ENCODE measurements at places on chromosomes 5 and 9.
A peak's percentile ranks its signal among the peaks of the same experiment; 100 is the strongest.

GRCh38 chr5:57626703-57627102, 144.1 kb upstream of the ACTBL2 start:
- no peak for DNase-seq

DNA sequence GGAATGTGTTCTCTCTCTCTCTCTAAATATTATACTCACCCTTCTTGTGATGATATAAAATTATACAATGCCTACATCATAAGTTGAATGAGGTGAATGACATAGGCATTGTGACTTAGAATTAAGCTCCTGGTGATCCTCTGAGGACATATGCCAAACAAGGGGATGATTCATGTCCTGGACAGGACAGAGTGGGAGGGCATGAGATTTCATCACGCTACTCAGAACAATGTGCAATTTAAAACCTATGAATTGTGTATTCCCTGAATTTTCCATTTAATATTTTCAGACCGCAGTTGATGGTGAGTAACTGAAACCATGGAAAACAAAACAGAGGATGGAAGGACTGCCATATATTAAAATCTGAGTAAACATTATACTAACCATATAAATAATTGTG, 782.2 kb upstream of the NUDT12 start:
- no peak for DNase-seq

- DNase-seq: no peak
Measured at GRCh38 chr5:117568622-117569021, 994.0 kb upstream of the SEMA6A start.

GRCh38 chr9:2700909-2701550, 16.3 kb upstream of the KCNV2 start:
- no peak for DNase-seq

DNA sequence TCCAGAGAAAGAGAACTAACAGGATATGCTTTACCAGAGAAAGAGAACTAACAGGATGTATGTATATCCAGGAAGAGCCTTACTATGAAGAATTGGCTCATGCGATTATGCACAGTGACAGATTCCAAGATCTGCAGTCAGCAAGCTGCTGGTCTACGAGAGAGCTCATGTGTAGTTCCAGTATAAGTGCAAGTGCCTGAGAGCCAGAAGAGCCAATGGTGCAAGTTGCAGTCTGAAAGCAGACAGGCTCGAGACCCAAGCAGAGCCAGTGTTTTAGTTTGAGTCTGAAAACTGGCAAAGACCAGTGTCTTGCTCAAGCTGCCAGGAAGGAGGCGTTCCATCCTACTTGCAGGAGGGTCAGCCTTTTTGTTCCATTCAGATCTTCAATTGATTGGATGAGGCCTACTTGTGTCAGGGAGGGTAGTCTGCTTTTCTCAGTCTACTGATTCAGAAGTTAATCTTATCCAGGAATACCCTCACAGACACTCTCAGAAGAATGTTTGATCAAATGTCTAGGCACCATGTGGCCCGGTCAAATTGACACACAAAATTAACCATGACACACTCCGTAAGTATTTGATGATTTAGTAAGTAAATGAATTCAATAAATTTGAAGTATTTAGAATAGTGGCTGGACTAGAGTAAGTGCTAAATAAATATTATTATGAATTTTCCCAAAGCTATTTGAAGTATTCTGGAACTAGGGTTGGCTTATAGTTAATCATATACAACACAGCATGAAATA, 372.1 kb upstream of the SGCD start:
- no peak for DNase-seq

- DNase-seq: peak; percentile 4
Measured at GRCh38 chr5:133754575-133755169, 142.3 kb upstream of the FSTL4 start.

DNA sequence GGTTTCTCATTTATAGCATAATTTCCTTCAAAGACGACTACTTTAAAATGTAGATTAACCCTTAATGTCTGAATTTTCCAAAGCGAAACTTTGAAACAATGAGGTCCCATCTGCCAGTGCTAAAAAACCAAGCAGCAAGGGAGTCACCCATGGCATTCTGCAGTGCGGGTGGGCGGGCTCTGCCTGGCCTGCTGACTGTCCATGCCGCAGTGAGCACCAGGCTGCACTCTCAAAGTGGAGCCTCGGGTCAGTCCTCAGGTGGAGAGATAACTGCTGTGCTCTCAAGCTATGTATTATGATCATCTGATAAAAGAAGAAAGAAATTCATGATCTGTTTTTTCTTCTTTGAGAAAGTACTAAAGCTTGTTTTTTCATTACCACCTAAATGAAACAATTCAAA, 581.6 kb downstream of the CETN3 start:
- no peak for DNase-seq

DNA sequence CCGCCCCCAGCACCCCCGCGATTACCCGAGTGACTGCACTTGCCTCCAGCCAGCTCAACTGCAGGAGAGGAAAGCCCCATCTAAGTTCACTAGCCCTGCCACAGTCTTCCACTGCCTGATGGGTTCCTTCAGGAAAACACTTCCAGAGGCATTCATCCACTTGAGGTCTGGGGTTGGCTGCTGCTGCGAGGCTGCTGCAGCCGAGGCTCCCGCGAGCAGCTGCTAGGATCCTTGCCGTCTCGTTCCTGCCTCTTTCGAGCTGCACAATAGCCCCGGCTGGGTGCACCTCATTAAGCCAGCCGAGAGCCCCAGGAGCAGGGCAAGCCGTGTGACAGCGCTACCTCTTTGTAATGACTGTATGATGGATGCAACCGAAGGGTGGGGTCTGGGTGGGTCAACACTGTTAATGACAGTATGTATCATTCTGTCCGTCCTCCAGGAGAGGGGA, 24.2 kb upstream of the ELAVL2 start:
- no peak for DNase-seq

- DNase-seq: peak; percentile 89
Measured at GRCh38 chr5:32489791-32490562, 45.4 kb upstream of the ZFR start.

- no peak for DNase-seq
Measured at GRCh38 chr5:94402096-94402495, 216.3 kb downstream of the KIAA0825 start.

- no peak for DNase-seq
Measured at GRCh38 chr5:55601628-55602027, 66.9 kb upstream of the PLPP1 start.

Measured in Kasumi-1 (cell line).